ENCODE measurements at places on chromosomes 4 and X.

DNA sequence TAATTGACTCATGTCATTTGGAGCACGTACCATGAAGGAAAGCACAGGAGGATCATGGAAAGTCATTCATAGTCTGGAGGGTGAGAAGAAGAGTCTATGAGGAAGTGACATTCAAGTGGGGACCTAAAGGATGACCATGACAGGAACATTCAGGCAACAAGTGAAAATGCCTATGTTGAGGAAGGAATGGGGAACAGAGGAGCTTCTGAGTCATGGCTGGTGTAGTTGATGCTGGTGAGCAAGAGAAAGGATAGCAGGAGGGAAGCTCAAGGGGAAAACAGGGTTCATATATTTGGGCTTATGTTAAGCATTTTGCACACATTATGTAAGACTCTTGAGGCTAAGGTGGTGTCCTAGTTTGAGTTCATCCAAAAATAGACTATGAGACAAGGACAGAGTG is 318.6 kb downstream of the HNRNPD start:
- no peak for DNase-seq

GRCh38 chrX:129125122-129125914 is 398.0 kb downstream of the SMARCA1 start:
- DNase-seq: no peak

GRCh38 chrX:319579-320125 is 1.1 kb upstream of the GTPBP6 start:
- DNase-seq: no peak

DNA sequence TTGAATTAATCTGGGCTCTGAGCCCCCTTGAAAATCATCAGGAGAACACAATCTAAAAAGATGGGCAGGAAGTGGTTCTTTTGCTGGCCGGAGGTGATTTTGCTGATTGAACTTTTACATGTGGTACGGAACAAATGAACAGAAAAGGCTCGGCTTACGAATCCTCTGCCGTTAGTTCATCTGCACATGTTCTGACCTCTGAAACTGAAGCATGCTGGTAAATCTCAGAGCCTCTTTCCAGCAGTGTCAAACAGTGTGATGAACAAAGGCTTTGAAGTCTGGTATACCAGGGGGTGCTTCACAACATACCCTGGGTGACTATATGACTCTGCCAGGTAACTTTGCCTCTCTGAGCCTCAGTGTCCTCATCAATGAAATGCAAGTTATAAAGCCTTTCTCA is 194.2 kb upstream of the C1QTNF7 start:
- no peak for DNase-seq

DNA sequence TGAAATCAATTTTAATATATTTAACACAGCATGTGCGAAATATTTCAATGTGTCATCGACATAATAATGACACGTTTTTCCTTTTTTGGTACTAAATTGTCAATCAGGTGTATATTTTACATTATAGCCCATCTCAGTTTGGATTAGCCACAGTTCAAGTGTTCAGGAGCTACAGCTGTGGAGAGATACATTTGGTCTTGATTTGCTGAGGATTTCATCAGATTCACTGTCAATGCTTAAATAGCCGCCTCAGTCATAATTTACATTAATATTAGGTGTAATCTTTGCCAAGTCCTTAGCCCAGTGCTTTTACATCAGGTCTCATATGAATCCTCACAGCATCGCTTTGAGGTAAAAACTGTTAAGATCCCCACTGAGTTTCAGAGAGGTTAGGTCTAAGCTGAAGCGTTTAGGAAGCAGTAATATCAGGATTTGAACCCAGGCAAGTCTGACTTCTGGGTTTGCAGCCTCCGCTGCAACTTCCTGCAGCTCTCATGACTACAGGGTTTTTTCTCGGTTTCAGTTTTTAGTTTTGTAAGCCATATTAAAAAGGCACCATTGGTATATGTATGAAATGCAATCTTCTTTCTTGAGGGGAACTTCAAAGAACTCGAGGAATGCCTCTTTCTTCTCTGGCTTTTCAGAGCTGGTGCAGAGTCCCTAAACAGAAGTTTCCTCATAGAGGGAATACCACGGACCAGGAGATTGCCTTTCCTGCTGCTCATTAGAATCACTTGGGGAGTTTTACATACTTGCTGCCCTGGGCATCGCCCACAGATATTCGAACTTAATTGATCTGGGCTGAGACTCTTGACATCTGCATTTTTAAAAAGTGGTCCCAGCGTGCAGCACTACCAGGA is 6.4 kb downstream of the MTM1 start:
- DNase-seq: no peak

- no peak for DNase-seq
Observed at GRCh38 chrX:39144323-39144722, 343.1 kb downstream of the MID1IP1 start.

GRCh38 chr4:138890891-138891570 is 124.5 kb upstream of the NOCT start:
- no peak for DNase-seq

- DNase-seq: no peak
Observed at GRCh38 chr4:111960241-111960667, 185.0 kb upstream of the FAM241A start.

DNA sequence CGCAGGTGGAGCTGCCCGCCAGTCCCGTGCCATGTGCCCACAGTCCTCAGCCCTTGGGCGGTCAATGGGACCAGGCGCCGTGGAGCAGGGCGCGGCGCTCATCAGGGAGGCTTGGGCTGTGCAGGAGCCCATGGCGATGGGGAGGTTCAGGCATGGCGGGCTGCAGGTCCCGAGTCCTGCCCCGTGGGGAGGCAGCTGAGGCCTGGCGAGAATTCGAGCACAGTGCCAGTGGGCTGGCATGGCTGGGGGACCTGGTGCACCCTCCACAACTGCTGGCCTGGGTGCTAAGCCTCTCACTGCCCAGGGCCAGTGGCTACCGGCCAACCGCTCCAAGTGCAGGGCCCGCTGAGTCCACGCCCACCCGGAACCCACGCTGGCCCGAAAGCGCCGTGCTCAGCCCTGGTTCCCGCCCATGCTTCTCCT is 646.5 kb downstream of the GABRG1 start:
- DNase-seq: no peak

DNA sequence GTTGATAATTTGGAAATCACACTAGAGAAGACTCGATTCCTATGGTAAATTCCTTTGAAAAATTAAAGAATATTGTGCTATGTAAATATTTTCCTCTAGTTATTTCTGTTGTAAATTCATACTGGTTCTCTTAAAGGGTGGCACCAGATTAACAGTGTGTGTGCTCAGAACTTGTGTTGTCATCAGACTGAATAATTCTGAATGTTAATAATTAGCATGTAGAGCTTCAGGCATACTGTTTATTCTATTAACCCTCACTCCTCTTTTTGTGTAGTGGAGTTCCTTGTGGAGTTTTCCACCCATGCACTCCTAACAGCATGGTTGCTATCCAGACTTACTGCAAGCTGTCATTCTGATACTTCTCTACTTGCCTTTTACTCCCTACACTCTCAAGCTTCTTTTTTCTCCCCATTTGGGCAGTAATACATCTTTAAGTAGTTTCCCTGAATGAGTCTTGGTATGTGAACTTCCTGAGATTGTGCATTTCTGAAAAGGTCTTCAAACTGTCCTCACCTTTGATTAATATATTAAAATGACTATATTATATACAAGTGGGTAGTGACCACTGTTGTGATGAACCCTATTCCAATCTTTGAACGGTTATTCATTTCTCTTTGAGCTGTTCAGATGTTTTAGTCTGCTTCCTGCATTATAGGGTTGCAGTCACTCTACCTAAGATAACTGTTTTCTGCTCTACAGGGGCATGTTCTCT is 29.9 kb upstream of the RTL8A start:
- no peak for DNase-seq

GRCh38 chr4:59044286-59044900 is 1934.2 kb upstream of the IGFBP7 start:
- no peak for DNase-seq

DNA sequence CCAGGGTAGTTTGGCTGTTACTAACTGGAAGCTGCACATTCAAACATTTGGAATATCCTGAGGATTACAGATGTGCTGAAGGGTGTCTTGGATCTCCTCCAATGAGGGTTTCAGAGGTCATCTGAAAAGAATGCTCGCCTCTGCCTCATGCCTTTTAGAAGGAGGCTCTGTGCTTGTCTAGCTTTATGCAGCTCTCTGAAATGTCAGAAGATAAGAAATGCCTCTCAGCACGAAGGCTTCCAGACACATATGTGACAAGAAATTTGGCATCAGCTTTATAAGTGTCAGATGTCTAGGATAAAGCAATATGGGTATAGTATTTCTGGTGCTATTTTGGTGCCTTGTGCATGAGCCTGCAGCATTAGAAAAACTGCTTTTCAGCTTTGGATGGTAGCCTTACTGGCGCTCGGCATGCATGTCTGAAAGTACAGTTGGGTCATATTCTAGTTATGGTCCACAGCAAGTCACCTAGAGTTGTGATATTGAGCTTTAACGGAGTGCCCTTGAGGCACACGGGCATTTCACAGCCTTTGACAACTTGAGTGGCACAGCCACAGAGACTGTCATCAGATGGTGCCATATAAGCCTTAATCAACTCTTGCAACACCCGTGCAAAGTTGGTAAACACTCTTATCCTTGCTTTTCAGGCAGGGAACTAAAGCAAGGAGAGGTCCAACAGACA is 70.8 kb upstream of the PGRMC2 start:
- DNase-seq: no peak

GRCh38 chr4:7950301-7951092 is 10.8 kb upstream of the AFAP1 start:
- no peak for DNase-seq

- no peak for DNase-seq
Observed at GRCh38 chr4:7988437-7988836, 48.8 kb upstream of the AFAP1 start.

DNA sequence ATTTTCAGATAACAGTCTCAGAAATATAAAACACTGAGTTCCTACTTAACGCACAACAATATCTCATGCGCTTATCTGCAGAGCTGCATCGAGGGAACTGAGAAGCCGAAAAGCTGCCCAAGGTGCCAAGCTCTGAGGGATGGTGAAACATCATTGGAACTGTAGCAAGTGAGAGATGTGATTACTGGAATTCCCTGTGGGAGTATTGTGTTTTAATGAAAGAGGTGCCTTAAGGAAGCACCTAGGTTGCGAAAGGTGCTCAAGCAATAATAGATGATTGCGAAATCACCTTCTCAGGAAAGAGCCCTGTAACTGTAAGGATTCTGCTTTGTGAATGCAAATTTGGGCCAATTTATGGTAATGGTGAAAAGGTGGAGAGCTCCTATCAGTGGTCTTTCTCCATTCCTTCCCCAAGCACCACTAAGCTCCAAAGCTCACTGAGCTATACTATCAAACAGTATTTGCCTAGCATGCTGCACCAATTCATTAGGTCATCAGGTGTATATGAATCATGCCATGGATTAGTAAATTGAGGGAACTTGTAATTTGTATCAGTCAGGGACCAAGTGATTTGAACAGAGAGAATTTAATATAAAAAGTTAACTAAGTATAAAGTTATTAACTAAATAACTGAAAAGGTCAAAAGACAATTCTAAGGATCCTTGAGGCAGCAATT is 59.0 kb upstream of the ATP8A1 start:
- DNase-seq: no peak

DNA sequence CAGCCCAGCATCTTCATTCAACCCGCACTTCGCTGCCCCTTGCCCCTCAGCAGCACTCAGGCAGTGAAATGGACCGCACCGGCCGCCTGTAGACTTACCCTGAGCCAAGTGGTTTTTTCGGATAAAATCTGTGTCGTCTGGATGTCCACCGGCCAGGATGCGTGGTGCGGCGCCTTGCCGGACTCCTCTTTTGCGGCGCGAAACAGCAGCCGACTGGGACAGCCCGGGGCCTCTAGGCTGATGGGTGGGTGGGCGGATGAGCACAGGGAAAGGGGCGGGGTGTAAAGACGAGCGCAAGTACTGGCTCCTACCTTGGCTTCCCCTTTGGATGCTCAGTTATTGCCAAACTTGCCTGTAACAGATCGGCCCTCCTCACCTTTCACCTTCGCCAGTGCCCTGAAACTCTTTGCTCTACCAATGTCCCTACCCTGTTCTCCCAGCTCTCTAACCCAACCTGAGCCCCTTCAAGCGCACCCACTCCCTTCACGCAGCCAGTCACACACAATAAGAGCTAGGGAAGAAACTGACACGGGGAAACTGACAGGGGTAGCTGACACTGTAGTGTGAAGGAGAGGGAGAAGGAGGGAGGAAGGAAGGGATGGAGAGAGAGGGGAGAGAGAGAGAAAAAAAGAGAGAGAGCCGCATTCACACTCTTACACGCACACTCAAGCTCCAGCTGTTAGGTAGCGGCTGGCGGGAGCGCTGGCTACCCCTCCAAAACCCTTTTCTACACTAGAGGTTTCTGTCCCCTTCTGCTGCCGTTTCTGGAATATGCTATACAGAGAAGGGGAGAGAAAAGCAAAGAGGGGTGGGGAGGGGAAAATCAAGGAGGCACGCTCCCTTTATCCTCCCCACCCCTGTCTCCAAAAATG is 559 bp downstream of the TRPC5 start:
- no peak for DNase-seq

DNA sequence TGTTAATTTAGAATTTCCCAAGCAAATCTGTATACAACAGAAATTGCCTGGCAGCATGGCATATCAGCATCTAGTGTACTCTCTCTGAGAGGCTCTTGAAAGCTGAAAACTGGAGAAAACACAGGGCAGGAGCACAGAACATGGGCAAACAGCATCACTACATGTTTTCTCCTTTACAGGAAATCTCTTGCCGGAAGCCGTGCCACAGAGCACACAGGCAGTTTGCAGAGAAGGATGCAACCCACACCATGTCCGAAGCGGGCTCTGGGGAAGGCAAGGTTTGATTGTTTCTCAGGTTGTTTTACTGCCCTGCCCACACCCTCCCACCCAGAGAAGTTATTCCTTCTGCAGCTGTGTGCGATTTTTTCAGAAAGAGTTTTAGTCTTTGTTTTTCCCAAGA is 41.1 kb upstream of the FAM9C start:
- no peak for DNase-seq

DNA sequence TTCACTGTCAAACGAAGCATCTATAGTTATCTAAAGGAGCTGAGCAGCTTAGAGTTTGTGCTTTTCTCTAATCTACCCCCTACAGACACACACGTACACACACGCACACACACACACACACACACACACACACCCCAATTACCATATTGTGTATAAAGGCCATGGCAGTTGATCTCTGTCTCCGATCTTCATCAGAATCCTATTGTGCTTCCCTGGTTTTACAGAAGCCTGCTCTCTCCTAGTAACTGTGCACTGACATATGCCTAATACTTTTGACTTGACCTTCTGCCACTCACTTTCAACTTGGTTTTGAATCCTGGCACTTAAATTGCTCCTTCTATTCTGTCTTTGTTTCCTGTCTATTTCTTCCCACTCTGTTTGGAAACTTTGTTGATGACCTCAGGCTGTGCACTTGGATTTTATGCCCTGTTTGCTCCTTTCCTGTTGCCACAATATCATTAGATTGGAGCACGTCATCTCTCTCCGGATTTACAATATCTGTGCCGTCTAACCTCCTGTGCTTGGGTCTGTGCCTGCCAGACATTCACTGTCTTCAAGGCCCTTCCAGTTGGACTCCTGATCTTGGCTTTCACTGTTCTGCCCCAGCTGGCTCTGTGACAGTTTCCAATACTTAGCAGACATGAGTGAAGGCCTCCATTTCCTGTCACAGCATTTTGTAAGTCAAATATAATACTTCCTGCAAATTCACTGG is 928.1 kb downstream of the FAT4 start:
- no peak for DNase-seq

All from stimulated activated CD8-positive, alpha-beta memory T cell treated with anti-CD3 and anti-CD28 coated beads, Interleukin-4, amount 100 ng/mL, for 1 hour (primary cell).